ENCODE measurements at places on chromosomes 12 and 14.

- no peak for DNase-seq
Observed at GRCh38 chr14:104773505-104774452, 20.8 kb downstream of the SIVA1 start.

GRCh38 chr12:104602406-104602805, 145.7 kb downstream of the CHST11 start:
- DNase-seq = no peak

DNA sequence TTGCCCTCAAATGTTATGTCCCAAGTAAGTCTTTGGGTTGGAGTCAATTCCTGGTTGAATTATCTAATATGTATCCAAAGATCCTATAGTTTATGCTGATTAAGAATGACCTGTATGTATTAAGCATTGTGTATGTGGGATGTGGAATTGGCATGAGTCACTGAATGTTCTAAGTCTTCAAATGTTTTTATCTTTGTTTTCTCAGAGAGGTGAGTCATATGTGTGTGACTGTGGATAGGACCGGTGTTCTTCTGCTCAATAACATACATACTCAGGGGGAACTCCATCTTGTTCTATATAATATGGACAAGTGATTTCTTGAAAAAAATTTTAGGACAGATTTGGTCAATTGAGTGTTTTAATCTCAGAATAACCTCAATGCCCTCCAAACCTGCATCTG, 57.9 kb downstream of the NAV3 start:
- DNase-seq = no peak

GRCh38 chr12:103875666-103876065, 34.6 kb upstream of the NT5DC3 start:
- DNase-seq = no peak

DNA sequence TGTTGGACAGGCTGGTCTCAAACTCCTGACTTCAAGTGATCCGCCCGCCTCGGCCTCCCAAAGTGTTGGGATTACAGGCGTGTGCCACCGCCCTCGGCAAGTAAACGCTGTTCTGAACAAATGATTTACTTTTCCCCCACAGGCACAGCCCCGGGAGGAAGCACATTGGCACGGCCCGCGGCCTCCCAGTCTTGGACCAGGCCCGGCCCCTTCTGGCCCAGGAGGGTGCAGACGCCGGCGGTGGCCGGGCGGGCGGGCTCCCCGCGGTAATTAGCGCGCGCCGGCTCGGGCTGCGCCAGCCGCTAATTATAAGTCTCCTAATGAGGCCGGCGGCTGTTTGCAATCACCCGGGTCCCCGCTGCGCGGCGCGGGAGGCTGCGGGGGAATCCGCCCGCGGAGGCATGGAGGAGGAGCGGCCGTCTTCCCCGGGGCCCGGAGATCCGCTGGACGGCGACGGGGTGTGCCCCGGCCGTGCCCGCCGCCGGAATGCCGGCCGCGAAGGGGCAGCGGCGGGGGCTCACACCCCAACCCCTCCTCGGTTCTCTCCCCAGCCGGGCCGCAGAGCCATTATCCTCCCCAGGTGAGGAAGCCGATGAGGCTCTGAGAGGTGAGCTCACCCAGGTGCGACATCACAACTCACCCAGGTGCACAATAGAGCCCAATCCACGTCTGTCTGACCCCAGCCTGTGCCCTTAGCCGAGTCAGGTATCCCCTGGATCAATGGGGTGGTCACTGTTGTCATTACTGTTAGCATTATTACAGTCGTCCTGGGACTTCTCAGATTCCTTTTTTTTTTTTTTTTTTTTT, 3.3 kb upstream of the POP5 start:
- peak; percentile 32 for DNase-seq

- DNase-seq = no peak
Observed at GRCh38 chr14:75453817-75454434, 26.1 kb downstream of the JDP2 start.

- no peak for DNase-seq
Observed at GRCh38 chr14:72609205-72609916, 284.5 kb downstream of the DPF3 start.

DNA sequence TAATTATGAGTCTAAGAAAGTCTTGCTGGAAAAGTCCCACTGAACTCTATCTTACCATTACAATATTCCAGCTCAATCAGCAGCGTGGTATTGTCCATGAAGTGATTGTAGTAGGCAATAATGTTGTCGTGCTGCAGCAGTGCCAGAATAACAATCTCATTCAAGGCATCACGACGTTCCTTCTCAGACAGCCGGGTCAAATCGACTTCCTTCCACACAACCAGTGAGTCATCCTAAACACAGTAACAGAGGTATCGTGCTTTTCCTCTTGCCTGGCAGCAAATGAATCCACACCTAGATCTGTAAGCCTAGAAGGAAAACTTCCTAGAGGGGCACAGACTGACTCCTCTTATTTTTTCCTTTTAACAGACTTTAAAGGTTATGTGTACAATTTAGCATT, 2.9 kb downstream of the NEK9 start:
- no peak for DNase-seq

GRCh38 chr14:80781972-80782367, 159.6 kb downstream of the CEP128 start:
- DNase-seq = no peak

- DNase-seq = no peak
Observed at GRCh38 chr12:90936230-90937005, 18.6 kb downstream of the CCER1 start.

- DNase-seq = no peak
Observed at GRCh38 chr12:115351514-115352077, 667.6 kb upstream of the TBX3 start.

DNA sequence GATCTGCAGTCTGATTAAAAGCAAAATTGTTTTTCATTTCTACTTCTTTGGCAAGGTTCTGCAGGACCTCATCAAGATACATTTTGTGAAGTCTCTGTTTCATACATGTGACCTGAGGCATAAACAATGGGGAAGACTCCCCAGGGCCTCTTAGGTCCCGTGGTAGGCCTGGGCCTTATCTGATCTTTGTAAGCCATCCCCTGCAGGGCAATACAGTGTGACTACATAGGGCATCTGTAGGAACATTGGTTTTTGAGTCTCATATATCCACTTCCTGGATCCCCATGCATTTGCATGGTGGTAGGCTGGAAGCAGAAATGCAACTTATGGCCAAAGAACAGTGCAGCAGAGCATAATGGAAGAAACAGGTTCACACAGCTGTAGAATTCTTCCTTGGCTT, 6.0 kb downstream of the FAR2 start:
- no peak for DNase-seq

DNA sequence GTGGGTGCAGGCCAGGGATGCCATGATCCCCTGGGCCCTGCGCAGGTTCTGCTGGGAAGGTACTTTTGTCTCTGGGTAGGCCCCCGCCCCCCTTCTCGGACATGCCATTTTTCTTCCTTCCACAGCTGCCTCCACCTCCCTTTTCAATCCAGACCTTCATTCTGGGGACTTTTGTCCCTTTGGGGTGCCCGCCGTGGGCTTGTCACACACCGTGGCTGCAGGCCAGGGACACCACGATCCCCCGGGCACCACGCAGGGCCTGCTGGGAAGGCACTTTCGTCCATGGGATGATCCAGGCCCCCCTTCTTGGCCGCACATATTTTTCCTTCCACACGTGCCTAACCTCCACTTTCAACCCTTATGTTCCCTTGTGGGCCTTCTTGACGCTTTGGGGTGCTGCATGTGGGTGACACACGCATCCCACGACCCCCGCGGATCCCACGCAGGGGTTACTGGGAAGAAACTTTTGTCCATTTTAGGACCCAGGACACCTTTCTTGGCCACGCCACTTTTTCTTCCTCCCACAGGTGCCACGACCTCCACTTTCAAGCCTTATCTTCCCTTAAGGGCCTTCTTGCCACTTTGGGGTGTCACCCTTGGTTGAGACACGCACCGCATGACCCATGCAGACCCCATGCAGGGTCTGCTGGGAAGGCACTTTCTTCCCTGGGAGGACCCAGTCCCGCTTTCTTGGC, 272.5 kb downstream of the ALG10 start:
- DNase-seq = no peak

DNA sequence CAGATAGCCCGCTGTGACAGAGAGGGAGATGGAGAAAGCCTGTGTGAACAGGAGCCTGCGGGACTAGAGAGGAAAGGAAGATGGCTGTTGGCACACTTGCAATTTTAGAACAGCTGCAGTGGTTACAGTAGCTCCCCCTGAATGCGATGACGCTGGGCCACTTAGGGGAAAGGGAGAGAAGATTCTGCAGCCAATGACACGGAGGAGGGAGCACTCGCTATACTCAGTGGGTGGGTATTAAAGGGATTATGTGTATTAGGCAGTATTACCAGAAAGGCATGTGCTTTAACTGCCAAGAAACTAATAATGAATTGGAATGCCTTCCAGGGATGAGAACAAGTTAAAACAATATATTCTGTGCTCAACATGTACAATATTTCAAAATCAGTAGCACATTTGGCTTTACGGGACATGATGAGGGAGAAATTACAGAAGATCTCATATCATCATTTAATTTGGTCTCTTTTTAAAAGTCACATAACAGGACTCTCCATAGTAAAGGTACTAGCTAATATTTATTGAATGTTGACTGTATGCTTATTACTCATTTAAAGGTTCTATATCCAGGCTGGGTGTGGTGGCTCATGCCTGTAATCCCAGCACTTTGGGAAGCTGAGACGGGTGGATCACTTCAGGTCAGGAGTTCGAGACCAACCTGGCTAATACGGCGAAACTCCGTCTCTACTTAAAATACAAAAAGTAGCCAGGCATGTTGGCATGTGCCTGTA, 35.9 kb upstream of the FOS start:
- DNase-seq = no peak

GRCh38 chr14:105151838-105152793, 16.5 kb downstream of the JAG2 start:
- no peak for DNase-seq

GRCh38 chr12:22118238-22118790, 72.3 kb downstream of the CMAS start:
- DNase-seq = no peak

- peak; percentile 33 for DNase-seq
Observed at GRCh38 chr14:52314595-52315354, 663 bp downstream of the PTGER2 start.

DNA sequence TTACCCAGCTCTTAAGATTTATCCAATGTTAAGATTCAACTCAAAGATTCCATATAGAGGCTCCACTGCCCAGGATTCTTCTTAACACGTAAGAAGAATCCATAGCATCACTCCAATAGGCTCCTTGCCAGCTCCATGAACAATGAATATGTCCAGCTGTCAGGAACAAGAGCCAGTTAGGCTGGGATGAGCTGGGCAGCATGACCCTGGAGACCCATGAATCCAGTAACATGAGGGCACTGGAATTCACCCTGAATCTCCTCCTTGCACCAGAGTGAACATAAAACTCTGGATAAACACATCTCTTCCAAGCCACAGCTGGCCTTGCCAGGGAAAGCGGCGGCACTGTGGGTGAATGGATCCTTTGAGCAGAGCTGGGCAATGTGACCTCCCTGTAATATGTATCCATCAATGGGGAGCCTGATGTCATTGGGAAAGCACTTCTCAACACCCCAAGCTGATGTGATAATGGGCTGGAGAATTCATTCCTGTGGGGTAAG, 24.4 kb upstream of the TC2N start:
- DNase-seq = no peak

- peak; percentile 73 for DNase-seq
Observed at GRCh38 chr14:103334644-103335622, 896 bp downstream of the EIF5 start.

- no peak for DNase-seq
Observed at GRCh38 chr12:53218551-53219291, 11.7 kb upstream of the ITGB7 start.

DNA sequence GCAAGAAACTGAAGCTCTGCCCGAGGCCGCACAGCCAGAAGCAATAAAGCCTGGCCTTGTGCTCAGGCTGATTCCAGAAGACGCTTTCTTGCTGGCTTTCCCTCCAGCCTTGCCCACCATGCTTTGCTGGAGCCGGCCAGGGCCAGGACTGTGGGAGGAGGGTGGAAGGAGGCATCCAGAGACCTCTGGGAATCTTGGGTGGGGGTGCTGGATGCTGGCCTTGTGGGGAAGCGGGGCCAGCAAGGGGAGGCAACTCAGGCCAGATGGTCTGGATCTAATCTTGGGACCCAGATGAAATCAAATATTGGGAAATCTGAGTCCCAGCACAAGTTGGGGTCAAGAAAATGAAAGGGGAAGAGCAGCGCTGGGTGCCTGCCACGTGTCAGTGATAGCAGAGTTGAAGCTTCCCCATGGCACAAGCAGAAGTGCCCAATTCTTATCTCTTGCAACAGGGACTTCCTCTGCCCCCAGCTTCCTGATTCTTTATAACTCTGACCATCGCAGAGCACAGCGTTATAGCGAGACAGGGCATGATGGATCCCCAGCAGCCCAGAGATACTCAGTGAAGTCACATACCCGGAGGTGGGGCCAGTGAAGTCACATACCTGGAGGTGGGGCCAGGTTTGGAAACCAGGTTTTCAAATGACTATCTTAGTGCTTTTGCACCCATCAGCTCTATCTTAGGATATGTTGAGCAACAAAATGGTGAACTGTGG, 6.4 kb upstream of the RABGGTA start:
- DNase-seq = no peak

DNA sequence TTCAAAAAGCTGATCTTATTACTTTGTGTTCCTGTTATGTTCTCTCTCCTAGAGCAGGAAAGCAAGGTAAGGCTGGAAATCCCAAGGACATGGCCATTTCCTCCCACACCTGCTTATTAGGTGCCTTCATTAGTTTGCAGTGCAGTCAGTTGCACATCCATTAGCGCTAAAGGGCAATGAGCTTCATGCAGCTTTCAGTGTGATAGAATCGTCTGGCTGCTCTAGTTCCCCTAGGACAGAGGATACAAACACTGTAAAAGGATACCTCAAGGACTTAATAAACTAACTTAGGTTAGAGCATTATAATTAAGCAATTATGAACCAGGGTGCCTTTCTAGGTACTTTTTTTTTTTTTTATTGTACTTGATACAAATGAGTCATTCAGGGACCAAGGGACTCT, 21.1 kb downstream of the TMEM117 start:
- no peak for DNase-seq

DNA sequence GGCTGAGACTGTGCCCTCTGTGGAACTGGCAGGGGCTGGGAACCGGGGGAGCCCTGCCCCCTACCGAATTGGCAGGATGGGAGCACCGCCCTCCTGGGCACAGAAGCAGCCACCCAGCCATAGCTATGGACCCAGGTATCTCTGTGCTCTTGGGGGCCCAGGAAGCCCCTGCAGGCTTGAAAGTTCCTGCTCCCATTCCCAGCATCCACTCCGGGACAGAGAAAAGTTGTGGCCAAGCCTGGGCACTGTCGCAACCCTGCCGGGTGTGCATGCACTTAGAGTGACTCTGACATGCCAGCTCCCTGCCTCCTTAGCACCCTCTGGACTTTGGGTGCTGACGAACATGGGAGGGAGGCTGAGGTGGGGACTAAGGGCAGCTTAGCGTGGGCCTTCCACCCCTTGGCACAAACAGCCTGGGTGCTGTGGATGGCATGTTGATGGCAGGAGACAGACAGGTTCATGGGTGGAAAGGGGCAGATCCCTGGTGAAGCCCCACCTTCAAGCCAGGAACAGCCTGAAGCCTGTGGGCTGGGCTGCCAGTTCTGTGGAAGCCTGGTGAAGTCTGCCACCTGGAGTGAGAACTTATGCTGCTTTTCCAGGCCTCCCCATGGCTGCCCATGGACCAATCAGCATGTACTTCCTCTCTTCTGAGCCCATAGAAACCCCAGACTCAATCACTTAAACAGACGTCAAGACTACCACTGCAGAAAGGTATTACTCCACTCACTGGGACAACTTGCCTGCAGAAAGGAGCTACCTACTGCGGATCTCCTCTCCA, 279.0 kb downstream of the ATXN7L3B start:
- no peak for DNase-seq

GRCh38 chr12:10521555-10521954, 15.9 kb downstream of the EIF2S3B start:
- no peak for DNase-seq

GRCh38 chr12:97982684-97983083, 520.1 kb downstream of the RMST start:
- no peak for DNase-seq
